ENCODE measurements at places on chromosomes 12 and 14.

DNA sequence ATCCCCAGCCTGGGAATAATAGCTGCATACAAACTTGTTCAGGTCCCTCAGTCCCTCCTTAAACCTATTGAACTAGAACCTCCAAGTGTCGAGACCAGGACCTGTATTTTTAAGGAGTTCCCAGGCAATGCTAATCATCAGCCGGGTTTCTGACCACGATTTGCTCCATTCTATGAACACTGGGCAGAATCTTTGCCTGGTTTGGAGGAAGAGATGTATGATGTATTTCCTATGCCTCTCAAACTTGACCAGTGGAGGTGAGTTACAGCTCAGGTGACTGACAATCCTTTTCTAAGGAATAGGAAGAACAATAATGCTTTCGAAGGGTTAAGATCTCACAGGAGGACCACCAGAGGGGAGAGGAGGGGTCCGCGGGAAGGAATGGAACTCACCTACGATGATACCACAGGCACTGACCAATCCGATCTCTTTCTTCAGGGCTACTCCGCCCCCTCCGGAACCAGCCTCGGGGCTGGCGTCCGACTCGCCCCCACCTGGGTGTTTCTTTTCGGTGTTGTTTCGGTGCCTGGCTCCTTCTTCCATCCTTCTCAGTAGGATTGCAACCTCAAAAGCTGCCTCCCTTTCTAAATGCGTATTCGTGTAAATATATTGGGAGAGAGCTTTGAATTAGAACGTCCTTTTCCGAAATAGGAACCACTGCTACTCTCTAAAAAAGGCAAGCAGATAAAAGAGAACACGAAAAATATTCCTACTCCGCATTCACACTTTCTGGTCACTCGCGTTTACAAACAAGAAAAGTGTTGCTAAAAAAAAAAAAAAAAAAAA is 895 bp downstream of the SLC7A8 start:
- no peak for DNase-seq

- DNase-seq: no peak
Observed at GRCh38 chr14:61690982-61691381, 4.3 kb upstream of the HIF1A start.

- DNase-seq: no peak
Observed at GRCh38 chr14:36948157-36948859, 224.1 kb downstream of the SLC25A21 start.

DNA sequence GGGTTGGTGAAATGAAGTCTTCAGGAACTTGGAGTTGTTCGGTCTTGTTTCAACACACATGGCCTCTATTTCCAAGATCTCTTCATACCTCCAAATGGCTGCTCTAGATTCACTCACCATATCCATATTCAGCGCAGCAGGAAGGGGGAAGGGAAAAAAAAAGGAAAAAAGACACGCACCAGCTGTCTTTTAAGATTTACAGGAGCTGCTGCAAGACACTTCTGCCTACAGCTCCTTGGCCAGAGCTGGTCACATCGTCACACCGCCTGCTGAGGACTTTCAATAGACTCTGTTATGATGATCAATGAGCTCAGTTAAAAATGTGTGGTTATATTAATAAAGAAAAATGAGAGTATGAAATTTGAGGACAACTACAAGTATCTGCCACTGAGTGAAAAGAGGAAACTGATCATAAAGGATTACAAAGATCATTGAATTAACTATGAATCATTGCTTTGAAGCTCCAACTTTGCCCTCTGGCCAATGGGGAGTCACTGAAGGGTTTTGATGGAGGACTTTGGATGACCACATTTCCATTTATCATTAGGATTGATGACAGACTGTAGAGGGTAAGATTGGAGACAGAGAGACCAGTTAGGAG is 182.1 kb upstream of the HMGA2 start:
- no peak for DNase-seq

DNA sequence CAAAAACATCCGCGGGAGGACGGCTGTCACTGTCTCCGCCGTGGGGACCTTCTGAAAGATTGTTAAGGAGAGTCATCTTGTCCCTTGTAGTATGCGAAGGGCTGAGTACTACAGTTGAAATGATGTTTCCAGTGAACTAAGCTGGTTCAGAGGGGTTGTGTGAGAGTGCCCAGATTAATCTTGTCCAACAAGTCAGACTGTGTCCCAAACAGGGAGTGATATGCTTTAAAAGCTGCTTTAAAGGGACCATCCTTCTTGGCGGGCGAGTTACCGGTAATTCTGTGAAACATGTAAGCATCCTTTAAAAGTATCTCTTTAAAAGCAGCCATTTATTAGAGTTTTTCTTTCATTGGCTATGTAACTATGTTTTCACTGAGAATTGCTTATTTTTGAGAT is 1.1 kb downstream of the WDR20 start:
- DNase-seq: no peak

GRCh38 chr14:36986407-36986806 is 186.0 kb downstream of the SLC25A21 start:
- DNase-seq: no peak

DNA sequence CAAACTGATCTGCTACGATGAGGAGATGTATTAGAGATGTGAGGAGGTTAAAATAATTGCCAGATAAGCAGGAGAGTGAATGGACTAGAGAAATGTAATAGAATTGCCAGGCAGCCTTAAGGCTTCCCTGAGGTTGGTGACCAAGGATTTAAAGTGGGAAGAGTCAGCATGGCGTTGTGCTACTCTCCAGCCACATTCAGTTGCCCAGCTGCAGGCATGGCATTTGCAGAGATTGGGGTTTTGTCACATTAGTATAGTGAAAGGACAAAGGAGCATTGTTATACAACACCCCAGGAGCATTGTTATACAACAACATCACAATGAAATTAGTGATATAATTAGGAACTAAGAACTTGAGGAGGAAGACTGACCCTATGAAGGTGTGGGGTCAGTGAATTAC is 31.7 kb downstream of the MARK3 start:
- no peak for DNase-seq

DNA sequence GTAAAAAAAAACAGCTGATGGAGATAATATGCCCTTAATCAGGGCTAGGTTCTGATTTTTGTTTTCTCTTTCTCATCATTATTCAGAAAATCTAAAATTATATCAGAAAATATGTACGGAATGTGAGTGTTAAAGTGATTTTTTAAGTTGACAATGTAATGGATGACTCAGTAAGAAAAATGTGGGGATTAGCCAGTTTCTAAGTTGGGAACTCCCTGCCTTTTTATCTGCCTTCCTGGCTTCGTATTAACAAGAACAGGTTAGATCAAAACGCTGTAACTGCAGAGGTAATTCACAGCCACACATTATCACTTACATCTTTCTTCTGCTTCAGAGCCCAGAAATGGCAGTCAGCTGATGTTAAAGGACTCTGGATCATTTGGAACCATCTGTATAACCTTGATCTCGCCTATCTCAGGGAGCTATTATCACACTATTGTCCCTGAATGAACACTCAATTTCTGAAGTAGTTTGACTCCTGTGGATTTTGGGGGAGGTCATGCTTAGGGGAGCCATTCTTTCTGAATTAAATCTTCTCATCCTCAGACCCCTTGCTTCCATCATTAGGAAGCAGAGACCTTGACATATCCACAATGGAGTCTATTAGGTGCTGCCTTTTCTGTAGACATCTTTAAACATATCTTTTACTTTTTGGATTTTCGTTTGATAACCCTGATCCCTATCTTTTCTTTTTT is 135.7 kb upstream of the SLC16A7 start:
- no peak for DNase-seq

DNA sequence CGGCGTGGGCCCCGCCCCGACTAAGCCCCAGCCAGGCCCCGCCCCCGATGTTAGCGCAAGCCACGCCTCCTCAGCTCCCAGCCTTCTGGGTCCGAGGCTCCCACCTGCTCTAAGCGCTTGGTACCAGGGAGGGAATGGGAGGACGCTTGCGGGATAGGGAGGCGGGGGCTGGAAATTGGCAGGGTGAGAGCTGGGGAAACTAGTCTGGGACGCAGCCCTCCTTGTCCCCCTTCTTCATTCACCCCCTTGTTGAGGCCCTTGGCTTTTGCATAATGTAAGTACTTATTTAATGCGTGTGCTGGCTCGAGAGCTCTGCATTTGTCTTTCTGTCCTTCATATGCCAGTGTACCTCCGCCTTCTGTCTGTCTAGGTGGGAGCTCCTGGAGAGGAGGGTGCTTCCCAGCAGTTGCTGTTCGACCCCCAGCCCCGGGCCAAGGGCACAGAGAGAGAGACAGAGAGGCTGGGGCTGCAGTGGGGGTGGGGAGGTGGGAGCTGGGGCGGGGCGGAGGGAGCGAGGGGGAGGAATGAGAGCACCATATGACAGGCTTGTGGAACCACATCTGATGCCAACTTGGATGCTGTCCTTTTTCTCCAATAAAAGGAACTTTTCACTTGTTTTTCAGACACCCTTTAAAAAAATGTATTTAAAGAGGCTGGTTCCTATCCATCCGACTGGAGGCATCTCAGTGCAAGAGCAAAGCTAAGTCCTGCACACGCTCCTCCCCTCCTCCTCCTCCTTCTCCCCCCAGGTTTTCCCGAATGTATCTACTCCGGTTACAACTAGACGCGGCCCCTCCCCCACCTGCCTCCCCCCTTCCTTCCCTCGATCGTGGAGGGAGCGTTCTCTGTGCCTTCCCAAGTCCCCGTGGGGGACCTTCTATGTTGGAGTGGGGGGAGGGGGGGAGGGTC is 25.6 kb upstream of the MAP1LC3B2 start:
- DNase-seq: peak; percentile 52

DNA sequence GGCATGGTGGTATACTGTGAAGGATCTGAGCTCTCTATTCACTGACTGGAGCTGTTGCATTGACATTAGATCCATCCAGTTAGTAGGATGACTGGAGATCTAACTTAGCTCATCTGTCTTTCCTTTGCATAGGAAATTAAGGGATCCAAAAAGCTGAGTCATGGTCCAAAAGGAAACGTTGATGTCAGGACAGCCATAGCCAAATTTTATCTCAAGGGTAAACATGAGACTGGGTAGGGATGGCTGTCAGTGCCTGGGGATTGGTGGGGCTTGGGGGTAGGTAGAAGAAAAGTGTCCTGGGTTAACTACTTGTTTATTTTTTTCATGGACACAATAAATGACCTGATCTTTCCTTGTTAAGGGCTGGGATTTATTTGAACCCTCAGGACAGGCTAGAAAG is 4.6 kb downstream of the FAM177A1 start:
- DNase-seq: no peak

DNA sequence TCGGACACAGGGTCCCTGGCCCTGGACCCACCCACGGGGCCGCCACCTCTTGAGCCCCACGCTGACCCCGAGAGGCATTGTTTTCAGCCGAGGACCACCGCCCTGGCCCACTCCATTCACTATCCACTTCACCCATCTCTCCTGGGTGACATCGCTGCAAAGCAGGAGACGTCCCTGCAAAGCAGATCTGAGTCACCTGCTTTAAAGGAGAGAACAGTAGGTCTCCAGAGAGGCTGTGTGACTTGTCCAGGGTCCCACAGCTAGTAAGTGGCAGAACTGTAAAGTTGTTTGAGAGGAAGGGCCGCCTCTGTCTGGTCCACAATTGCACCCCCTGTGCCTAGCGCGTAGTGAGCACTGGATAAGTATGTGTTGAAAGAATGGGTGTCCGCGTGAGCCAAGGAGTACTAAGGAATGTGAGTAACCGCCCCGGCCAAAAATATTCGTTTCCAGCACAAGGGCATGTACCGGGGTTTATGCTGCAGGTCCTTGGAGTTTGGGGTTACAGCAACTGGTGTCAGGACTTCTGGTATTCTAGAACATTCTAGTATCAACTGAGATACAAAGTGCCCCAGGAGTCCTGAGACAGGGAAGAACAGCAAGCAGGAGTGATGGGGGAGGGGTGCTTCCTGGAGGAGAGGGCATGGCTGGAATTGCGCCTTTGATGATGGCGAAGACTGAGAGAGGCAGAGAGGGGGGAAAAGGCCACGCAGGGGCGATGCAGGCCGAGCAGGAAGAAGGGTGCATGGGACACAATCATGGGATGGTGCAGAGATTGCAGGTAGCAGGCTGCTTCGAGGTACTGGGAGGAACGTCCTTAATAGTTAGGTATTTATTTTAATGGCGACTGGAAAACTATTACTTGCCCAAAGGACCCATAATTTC is 91.1 kb downstream of the SCARB1 start:
- DNase-seq: no peak

GRCh38 chr12:48781750-48782456 is 7.0 kb downstream of the ADCY6 start:
- no peak for DNase-seq

- DNase-seq: no peak
Observed at GRCh38 chr14:23512156-23512555, 39.4 kb downstream of the ZFHX2 start.

- DNase-seq: no peak
Observed at GRCh38 chr12:562634-563033, 100.6 kb downstream of the NINJ2 start.

- DNase-seq: no peak
Observed at GRCh38 chr14:53695692-53696214, 260.9 kb downstream of the BMP4 start.

- DNase-seq: no peak
Observed at GRCh38 chr14:100907240-100907639, 3.7 kb upstream of the RTL1 start.

GRCh38 chr12:90460681-90461080 is 494.3 kb downstream of the CCER1 start:
- DNase-seq: no peak

DNA sequence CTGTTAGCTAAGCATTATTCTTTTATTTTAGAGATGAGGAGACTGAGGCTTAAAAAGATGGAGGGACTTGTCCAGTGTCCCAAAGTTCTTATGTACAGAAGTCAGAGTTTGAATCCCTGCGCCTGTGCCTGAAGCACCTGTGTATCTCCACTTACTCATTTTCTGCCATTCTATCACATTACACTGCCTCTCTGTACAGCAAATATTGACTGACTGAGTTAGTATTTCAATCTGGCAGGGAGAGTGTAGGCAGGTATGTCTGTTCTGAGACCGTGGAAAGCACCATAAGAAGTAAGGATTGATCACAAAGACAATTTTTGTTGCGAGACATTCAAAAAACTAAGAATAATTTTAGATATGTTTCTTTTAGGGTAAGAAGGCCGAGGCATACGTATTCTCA is 162.7 kb downstream of the KITLG start:
- no peak for DNase-seq

DNA sequence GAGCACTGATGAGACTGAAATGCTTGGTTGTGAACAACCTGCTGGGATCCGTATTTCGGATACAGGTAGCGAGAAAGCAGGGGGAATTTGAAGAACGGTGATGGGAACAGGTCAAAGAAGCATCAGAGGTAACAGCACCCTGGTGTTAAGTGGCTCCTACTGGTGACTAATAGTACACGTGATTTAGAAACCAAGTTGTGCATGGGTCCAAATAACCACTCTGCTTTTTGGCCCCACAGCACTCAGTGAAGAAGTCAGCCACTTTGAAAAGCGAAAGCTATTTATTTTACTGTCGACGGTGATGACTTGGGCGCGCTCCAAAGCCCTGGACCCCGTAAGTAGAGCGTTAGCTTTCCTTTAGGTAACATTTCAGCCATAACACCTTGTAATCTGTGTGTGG is 16.7 kb downstream of the AK7 start:
- DNase-seq: no peak

DNA sequence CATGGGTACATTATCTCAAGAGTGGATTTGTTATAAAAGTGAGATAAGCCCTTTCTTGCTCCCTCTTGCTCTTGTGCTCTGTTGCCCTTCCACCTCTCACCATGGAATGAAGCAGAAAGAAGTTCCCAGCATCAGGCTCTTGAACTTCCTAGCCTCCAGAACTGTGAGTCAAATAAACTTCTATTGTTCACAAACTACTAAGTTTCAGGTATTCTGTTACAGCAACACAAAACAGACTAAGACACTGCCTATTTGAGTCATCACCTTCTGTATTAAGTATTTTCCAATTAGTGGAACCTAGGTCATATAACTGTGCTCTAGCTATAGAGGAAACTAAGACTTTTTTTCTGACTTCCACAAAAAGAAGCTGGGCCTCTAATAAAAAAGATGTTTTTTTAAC is 201.2 kb upstream of the FOXG1 start:
- DNase-seq: no peak
